Muscle of arm (tissue), 14 donors: ENCODE measurements at places on chromosomes 6 and 20.

DNA sequence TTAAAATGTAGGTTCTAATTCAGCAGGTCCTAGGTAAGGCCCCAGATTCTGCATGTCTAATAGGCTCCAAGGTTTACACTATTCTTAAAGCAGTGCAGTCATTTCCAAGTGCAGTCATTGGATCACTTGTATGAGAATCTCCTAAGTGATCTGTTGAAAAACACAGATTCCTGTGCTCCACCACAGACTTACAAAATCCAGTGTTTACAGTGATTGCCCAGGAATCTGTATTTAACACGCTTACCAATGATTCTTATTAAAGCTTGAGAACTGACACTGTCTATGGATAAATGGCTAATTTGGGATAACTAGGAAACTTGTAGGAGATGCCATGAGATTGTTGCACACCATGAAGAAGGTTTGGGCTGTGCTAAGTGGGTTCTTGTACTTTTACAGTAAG lies 104.6 kb upstream of the PLEKHG1 start:
- DNase-seq, result no peak

DNA sequence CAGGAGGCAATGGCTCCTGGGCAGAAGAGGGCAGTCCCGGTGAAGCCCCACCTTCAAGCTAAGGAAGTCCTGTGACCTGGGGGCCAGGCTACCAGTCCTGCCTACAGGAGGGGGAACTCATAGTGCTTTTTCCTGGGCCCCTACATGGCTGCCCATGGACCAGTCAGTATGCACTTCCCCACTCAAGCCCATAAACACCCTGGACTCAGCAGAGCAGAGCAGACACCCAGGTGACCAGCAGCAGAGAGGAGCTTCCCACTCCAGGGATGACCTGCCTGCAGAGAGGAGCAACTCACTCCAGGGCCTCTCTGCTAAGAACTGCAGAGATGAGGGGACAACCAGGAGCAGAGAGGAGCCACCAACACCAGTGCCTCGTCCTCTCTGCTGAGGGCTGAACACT lies 14.3 kb upstream of the ABCC10 start:
- DNase-seq, result no peak

DNA sequence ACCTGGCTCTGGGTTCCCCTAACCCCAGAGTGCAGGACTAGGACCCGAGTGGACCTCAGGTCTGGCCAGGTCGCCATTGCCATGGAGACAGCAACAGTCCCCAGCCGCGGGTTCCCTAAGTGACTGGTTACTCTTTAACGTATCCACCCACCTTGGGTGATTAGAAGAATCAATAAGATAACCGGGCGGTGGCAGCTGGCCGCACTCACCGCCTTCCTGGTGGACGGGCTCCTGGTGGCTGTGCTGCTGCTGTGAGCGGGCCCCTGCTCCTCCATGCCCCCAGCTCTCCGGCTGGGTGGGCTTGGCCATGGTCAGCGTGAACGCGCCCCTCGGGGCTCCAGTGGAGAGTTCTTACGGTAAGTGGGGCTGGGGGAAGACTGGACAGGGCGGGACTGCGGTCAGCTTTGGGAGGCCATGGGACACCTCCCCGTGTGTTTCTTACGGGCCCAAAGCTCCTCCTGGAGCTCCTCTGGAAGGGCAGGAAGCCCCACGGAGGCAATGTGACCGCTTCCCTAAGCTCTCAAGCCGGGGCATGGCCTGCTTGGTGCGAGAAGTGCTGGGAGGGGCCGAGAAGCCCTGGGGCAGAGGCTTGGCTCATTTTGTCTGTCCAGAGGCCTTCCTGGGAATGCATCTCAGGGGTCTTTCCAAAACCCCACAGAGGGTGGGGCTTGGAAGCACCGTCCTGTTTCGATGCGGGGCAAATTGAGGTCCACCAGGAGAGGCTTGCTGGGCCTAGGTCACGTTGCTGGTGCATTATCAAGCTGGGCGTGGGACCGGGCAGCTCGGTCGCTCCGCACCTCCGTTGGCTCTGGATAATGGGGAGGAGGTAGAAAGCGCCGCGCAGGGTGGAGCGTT lies at the start of gene HNF4A:
HNF4A (plus strand) TSS at position 202 of the 855 bp plus-strand sequence; CDS start at position 308, 106 bp downstream.
- no peak for DNase-seq

DNA sequence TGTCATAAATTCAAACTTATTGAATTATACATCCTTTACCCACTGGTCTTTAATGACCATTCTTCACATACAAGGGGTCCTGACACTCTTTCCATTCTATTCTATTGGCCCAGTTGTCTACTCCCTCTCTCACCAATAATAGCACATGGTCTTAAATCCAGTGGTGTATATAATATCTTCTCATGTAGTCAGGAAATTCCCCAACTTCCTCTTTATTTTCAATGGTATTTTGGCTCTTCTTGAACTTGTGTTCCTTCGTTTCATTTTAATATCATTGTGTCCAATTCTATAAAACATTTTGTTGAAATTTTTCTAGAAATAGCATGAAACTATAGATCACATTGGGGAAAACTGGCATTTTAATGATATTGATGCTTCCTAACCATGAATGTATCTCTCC lies 36.8 kb downstream of the PSMB9 start:
- no peak for DNase-seq

- no peak for DNase-seq
Observed at GRCh38 chr6:98498866-98499265, 335.5 kb upstream of the POU3F2 start.

DNA sequence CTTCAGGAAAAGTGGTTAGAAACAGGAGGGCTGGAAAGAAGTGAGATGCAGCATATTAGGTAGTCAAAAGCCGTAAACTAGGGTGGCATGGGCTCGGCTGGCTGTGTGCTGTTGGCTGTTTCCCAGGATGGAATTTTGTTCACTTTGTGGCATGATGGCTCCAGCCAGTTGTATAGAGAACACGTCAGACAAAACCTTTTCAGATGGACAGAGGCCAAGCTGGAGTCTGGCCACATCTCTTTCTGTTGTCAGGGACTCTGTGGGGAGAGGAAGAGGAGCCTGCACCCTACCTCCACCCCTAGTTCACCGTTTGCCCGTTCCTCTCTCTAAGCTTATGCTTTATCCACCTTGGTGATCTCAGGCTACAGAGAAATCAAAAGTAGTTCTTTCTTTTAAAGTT lies 22.0 kb downstream of the C6orf89 start:
- no peak for DNase-seq

DNA sequence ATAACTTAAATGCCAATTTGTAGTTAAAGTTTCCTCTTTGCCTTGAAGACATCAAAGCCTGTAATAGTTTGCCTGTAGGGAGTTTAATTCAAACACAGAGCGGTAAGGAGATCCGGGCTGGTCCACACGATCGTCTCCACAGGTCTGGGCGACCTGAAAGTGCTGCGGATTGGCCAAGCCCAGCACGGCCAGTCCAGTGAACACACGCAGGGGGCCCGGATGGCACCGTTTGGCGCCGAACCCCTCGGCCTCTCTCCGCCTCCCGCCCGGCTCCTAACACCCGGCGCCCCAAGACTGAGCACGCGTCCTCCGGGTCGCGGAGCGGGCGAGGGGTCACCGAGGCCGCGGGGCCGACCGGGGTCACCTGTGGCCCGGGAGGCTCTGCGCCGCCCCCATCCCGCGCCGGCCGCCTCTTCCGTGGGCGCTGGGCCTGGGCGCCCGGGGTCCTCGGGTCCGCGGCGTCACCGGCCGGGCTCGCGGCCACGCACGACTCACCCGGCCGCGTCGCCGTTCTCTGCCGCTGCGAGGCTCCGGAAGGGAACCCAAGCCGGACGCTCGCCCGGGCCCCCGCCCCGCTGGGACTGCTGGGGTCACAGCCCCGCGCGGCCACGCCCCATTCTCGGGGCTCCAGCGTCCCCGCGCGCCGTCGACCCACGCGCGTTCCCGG lies 481 bp downstream of the SERPINB6 start:
- DNase-seq, result peak; percentile 52

GRCh38 chr6:31814677-31815024 lies 432 bp downstream of the HSPA1L start:
- peak; percentile 98 for DNase-seq

- DNase-seq, result no peak
Observed at GRCh38 chr6:743320-744096, 50.6 kb upstream of the EXOC2 start.

GRCh38 chr20:59217794-59218280 lies 54.2 kb downstream of the ZNF831 start:
- no peak for DNase-seq

DNA sequence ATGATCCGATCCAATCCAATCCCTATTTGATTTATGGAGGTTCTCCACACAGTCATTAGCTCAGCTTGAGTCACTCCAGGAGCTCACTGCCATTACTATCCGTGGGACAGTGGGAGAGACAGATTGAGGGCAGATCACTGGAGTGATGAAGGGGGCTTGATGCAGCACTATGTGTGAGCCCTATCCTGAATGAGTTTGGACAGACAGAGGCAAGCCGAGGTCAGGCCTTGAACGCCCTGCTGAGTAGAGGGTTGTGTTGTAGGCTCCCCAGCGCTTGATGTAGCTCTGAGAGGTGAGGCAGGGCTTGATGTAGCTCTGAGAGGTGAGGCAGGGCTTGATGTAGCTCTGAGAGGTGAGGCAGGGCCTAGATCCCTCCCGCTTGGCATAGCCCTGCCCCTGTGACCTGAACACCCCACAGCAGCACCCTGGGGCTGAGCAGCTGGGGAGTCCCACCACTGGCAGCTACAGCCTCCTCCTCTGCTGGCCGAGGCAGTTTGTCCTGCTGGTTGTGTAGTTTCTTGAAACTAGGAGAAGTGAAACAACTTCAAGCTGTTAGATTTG lies 58.7 kb downstream of the ZFAND3 start:
- DNase-seq, result no peak

DNA sequence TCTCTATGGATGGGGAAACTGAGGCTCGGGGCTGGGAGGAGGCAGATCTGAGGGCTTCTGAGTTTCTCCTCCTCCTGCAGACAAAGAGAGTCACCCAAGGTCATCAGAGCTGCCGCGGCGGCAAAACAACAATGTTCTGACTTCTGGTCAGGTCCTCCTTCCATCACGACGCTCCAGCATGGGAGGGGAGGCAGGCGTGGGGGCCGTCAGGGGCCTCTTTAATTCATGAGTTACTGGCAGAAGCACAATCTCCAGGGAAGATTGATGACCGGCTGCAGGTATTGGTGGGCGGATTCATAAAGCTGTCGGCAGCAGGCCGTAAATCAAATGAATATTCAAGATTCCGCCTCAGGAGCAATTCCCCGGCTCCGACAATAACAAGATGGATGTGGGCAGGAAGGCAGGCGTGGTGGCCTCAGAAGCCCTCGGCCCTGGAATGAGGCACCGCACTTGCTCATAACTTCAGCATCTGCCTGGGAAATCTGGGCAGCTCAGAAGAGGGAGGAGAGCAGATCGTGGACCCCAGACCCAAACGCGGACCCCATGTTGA lies 19.1 kb downstream of the PCK1 start:
- DNase-seq, result no peak

GRCh38 chr6:138341176-138341575 lies 36.5 kb upstream of the SMIM28 start:
- no peak for DNase-seq

GRCh38 chr20:53829255-53829723 lies 235.7 kb upstream of the ZNF217 start:
- peak; percentile 35 for DNase-seq

DNA sequence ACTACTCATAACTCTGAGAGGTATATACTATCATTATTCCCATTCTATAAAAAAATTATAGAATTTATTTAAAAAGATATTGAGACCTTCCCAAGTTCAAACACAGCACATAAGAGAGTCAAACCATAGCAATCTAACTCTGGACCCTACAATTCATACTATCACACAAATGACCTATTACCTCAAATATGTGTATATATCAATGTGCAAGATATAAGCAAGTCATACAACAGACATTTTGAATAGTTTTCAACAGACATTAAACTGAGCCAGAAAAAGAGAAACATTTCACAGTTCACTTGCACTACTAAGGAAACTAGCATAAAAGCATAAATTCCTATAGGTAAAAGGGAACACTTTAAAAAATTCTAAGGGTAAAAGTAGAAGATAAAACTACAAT lies 11.7 kb downstream of the PHIP start:
- no peak for DNase-seq

GRCh38 chr6:37459981-37460800 lies 27.2 kb downstream of the CMTR1 start:
- DNase-seq, result no peak

GRCh38 chr20:10040070-10040975 lies 5.5 kb downstream of the ANKEF1 start:
- DNase-seq, result no peak

- DNase-seq, result no peak
Observed at GRCh38 chr20:58752565-58752964, 60.0 kb downstream of the NPEPL1 start.

GRCh38 chr6:149862922-149863697 lies 1.0 kb downstream of the LRP11 start:
- peak; percentile 71 for DNase-seq

GRCh38 chr6:123526128-123526527 lies 110.6 kb downstream of the TRDN start:
- no peak for DNase-seq

DNA sequence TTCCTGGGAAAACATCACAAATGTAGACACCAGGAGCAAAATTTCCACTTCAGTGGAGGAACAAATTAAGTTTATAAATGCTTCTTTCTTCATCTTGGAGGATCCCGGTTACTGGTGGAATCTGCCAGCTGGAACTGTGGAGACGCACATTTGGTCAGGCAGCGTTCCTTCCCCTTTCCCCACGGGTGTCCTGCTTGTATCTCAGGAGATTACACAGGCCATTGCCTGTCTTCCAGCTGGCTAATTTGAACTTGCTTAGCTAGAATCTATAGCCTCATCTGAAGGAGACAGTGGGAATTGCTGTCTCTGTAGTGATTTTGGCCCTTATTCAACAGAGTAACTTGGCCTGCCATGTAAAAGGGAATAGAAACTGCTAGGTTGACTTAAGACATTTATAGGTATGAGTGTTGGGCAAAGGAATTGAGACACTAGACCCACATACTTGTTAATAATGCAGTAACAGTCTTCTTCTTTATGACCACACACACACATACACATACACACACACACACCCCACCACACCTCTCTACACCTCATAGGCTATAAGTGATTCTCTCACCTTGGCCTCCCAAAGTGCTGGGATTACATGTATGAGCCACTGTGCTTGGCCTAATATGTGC lies 34.4 kb downstream of the TSBP1 start:
- DNase-seq, result peak; percentile 45

- DNase-seq, result no peak
Observed at GRCh38 chr6:2575236-2575635, 175.5 kb downstream of the MYLK4 start.

GRCh38 chr20:20793591-20793990 lies 81.1 kb upstream of the RALGAPA2 start:
- no peak for DNase-seq

DNA sequence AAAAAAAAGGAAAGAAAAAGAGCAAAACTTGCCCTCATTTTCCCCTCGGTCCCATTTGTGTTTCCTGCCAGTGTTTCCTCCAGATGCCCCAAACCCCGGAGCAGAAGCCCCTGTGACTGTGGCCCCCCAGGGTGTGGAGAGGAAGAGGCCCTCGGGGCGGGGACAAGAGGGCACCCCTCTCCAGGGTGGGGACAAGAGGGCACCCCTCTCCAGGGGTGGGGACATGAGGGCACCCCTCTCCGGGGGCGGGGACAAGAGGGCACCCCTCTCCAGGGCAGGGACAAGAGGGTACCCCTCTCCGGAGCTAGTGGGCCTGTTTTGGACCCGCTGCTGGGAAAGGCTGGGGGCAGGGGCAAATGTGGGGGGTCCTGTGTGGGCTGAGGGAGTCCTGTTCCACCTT lies 13.1 kb downstream of the MYT1 start:
- no peak for DNase-seq

GRCh38 chr6:65091561-65091960 lies 615.5 kb downstream of the EYS start:
- DNase-seq, result no peak
